ENCODE measurements at places on chromosomes 3 and 15.
A peak's percentile ranks its signal among the peaks of the same experiment; 100 is the strongest.

DNA sequence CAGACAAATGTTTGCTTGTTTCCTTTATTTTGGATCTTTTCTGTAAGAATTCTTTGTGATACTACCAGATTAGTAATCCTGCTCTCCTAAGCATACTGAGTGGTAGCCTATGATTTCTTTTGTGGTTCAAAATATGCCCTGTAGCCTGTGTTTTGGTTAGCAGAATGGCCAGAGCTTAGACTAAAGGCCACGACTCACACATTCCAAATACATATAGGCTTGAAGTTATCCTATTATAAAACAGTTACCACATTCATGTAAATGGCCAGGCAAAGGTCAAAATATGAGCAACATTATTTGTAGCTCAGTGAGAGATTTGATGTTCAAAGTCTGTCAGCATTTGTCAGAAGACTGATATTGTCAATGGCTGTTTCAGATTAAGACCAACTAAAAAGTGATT lies 84.5 kb downstream of the MITF start:
- no peak for DNase-seq

DNA sequence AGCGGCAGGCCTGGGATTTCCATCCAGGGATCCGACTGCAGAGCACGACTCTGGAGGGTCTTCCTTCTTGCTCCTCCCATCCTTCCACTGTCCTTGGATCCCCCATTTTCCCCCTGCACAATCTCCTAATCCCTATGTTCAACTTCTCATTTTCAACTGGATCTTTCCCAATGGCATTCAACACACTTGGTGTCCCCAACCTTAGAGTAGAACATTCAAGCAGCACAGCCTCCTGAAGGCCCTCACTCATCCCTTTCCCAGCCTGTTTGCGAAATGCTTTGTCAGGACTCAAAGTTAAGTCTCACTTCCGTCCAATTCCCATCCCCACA lies 32.3 kb downstream of the RPN1 start:
- DNase-seq: no peak

GRCh38 chr3:67602816-67603215 lies 51.6 kb downstream of the SUCLG2 start:
- peak; percentile 25 for DNase-seq

GRCh38 chr15:27137127-27137526 lies 166.1 kb downstream of the GABRG3 start:
- no peak for DNase-seq

- no peak for DNase-seq
Measured at GRCh38 chr3:65758876-65759598, 279.7 kb downstream of the MAGI1 start.

DNA sequence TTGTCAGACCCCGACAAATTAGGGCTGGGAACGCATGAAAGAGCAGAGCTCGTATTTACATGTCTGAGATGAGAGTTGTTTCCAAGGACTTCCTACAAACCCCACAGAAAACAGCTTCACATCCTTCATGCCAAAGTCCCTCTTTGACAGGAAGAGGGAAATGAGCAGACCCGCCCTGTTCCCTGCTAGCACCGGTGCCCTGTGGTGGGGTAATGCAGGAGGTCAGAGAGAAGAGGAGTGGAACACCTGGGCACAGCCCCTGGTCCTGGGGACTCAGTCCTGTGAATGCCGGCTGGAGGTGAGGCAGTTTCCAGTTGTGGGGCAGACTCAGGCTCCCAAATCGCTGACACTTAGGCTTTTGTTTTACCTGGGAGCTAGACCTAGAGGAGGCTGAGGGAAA lies 4.0 kb downstream of the PLA2G4D start:
- no peak for DNase-seq

DNA sequence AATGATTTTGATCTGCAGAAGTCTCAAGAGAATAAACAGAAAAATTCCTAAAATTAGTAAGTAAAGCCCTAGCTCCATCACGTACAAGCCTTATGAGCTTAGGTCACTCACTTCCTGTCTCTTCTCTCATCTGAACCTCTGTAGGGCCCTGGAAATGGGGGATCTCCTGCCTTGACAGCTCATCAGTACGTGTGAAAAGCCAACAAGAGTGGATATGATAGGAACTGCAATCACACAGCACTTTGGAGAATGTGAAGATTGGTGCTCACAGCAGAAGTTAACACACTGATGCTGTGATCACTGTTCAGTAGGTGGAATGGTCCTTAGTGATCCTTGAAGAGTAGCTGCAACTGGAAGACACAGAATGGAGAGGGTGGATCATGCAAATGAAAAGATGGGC lies 27.8 kb upstream of the ALDH1L1 start:
- DNase-seq: no peak

- peak; percentile 83 for DNase-seq
Measured at GRCh38 chr15:77160562-77161478, 89.9 kb upstream of the TSPAN3 start.

DNA sequence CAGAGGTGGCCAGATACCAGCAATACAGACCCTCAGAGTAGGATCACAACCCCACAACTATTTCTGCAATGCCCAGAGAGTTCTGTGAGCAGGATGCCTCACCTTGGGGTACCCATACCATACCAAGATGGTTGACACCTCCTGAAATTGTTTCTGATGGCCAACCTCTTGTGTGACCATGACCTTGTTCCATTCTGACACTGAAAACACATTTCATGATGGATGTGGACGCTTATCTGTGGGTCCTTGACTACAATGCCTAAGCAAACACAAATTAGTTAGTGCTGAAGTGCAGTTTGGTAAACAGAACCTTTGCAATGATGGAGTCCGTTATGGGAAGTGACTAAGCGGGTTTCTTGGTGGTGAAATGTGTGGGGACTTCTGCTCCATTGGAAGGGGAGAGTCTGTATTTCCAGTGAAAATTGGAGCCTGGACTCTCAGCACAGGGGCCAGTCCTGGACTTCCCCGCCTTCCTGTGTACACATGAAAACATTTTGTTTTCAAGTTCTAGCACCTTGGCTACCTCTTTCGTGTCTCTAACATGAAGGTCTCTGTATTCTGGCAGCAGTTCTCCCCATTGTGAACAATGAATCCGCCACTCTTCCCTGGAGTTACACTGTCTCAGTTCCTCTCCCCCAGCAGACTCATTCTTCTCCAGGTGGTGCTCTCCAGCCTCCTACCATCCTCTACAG lies 106.2 kb downstream of the XXYLT1 start:
- no peak for DNase-seq

DNA sequence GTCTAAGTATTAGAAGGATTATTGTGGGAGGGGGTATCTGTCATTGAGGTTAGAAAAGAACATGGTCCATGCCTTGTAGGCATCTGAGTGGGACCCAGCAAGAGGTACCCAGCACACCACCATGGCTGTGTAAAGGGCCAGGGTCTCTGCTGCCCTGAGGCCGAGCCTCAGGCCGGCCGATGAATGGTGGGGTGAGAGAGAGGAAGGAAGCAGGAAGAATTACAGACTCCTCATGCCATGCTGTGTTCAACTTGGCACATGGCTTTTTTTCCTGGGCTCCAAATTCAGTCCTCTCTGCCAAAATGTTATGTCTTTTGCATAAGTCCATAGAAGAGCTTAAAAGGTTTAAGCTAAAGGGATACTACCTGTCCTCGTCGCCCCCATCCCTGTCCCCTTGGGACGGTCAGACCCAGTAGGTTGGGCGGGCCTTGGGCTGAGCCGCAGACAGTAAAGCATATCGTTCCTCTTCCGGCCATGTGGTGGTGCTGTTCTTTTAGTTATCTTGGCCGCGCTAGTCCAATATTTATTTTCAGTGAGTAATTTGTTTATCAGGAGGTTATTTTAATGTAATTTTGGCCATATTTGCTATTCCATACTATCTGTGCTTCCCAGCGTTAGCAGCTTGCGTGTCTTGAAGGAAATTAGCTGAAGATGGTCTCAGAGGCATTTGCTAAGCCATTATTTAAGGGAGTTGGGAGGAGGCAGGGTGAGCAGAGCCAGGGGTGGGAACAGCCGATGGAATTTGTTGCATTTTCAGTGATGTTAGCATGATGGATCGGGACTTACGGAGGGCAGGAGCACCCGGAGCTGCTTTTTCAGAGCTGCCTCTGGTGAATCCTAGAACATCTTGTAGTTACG lies 152.4 kb downstream of the AGBL1 start:
- no peak for DNase-seq

DNA sequence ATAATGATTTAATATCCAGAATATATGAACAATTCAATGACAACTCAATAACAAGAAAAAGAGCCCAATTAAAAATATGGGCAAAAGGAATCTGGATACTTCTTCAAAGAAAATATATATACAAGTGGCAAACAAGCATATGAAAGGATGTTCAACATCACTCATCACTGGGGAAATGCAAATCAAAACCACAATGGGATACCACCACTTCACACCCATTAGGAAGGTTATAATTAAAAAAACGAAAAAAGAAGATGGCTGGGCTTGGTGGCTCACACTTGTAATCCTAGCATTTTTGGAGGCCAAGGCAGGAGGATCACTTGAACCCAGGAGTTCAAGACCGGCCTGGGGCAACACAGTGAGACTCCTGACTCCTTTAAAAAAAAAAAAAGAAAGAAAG lies 4.1 kb downstream of the CCDC12 start:
- DNase-seq: no peak

DNA sequence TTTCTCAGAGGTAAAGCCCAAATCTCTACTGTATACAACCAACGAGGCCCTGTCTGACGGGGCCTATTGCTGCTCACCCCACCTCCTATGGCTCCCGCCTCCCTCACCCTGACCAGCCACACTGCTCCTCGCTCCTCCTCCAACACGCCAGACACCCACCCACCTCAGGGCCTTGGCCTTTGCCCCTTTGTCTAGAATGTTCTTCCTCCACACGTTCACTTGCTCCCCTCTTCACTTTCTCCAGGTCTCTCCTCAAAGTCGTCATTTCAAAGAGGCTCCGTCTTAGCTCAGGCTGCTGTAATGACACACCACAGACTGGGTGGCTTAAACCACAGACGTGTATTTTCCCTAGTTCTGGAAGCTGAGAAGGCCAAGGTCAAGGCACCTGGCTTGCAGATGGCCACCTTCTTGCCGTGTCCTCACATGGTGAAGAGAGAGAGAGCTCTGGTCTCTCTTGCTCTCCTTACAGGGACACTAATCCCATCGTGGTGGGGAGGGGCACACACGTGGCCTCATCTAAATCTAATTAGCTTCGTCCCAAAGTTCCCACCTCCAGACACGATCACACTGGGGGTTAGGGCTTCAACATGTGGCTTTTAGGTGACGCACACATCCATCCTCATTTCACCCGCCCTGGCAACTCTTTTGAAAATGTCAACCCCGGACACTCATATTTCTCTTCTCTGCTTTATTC lies 98.2 kb downstream of the TLE3 start:
- no peak for DNase-seq

GRCh38 chr3:124881976-124882697 lies 5.0 kb downstream of the ITGB5 start:
- DNase-seq: no peak

DNA sequence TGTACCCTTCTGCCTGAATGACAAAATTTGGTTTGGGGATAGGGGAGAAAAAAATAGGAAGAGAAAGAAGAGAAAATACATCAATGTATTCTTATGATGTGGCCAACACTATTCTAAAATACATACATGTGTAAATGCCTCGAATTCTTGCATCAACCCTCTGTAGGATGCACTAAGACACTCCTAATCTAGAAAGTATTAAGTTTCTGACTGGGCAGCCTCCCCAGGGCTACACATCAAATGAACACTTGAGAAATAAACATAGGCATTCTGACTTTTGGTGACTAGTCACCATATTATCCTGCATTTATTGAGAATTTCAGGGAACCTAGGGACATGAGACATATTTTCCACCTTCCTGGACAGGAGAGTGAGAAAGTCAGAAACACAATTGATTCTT lies 109.2 kb downstream of the CPNE4 start:
- no peak for DNase-seq

GRCh38 chr15:47326410-47327333 lies 390.6 kb upstream of the SEMA6D start:
- DNase-seq: no peak

- DNase-seq: peak; percentile 58
Measured at GRCh38 chr3:142445816-142446254, 2.0 kb downstream of the XRN1 start.

- no peak for DNase-seq
Measured at GRCh38 chr3:17626395-17626794, 116.0 kb downstream of the TBC1D5 start.

DNA sequence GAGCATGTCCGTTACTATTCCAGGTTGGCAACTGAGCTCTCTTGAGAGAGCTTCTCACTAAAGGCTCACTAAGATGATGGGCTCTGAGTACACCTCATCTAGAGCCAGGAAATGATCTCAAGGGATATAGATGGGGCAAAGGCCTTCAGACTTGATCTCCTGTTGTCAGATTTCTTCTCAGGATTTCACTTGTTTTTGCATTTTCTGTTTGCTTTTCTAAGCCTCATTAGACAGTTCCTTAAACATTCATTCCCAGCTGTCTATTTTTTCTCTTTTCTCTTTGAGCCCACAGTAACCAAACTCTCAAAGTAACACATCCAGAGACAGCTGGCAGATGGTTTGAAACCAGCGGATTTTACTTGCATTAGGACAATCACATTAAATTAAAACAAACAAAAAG lies 28.4 kb upstream of the ARL8B start:
- DNase-seq: no peak

DNA sequence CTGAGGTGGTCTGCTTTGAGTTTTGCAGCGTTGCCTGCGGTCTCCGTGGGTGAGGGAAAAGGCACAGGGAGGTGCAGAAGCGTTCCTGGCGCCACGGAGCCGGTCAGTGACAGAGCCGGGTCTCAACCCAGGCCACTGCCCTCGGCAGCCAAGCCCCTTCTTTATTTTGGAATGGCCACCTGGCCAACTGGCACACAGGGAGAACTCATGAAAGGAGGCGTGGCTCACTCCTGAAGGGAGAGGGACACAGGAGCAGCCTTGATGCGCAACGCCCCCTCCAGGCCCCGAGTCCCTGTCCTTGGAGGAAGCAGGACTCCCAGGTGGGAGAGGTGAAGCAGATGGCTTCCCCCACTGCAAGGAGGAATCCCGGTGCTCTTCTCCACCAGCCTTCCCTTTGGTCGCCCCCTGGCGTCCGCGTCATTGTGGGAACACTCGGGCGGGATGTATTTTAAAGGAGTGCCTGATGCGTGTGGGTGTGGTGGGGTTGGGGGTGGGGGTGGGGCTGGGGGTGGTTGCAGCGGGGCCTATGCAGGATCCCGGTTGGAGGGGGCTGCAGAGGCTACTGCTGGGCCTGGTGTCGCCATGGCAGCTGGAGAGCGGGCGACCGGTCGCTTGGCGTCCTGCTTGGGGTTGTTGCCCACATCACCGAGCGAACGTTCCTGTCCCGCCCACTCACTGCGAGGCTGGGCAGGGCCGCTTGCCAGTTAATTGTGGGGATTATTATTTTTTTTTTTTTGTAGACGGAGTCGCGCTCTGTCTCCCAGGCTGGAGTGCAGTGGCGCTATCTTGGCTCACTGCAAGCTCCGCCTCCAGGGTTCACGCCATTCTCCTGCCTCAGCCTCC lies 32.6 kb downstream of the APBA2 start:
- no peak for DNase-seq

Data from Kasumi-1 (cell line).